ENCODE measurements at places on chromosomes 6 and 20.
A peak's percentile ranks its signal among the peaks of the same experiment; 100 is the strongest.

DNA sequence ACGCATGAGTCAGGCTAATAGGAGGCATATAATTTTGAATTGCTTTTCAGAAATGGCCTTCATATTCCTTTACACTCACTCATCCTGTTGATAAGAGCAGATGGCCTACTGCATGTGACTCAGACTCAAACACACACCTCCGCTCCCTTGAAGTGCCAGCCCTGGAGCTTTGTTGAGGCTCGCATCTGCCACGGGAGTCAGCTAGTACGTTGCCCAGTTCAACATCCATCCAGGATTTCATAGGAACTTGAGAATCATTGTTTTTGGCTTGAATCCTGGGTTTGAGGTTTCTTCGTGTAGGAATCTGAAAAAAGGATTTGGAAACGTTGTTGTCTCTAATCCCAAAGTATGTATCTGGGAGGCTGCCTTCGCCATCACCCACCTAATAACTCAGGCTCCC lies 87.4 kb upstream of the JAG1 start:
- DNase-seq, result no peak

DNA sequence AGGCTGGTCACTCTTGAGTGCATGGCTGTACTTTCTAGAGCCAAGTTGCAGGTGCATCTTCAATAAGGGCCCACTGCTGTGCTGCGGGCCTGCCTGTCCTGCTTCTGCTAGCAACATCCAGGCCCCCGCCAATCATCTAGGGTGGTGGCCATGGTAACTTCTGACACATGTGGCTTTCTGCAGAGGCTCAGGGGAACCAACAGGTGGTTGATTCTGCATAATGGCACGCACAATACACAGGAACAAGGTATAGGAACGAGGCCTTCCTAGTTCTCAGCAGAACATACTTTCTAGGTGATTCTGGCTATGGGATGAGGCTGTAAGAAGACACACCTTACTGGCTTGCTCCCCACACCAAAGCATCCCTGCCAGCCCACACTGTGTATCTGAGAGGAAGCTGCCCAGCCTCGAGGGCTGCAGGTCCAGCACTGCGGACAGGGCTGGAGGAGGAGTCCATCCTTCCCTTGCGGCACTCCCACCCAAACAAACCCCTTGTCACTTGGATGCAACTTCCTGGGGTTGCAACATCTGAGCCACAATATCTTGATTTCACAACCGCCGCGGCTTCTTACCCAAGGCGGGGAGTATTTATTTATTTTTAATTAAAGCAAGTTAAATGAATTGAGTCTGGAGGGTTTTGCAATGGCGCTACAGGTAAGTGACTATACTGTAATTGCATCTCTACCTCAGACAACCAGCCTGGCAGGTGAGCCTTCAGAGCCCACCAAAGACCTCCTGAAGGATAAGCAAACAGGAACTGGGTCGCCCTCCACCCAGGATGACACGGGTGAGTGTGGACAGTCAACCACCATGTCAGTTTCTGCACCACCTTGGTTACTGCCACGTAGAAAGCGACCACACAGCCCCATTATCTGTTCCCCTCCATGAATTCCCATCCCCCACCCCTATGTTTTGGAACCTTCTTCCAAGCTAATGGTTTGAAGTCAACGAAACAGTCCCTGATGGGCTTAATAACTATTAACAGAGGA lies 49.6 kb downstream of the SULF2 start:
- no peak for DNase-seq

GRCh38 chr6:24864343-24864742 lies 65.6 kb upstream of the ARMH2 start:
- no peak for DNase-seq

DNA sequence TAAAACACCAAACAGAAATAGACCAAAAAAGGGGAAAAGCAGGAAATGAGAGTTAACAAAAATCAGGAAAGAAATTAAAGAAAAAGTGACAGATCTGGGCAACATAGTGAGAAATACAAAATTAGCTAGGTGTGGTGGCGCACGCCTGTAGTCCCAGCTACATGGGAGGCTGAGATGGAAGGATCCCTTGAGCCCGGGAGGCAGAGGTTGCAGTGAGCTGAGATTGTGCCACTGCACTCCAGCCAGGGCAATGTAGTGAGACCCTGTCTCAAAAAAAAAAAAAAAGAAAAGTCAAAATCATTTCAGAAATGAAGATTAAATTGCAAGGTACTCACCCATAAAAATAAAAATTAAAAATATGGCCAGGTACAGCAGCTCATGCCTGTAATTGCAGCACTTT lies 13.0 kb upstream of the GRM4 start:
- no peak for DNase-seq

GRCh38 chr6:2221726-2222274 lies 23.6 kb downstream of the GMDS start:
- DNase-seq, result peak; percentile 23

GRCh38 chr20:16100111-16100510 lies 473.1 kb downstream of the KIF16B start:
- DNase-seq, result no peak

DNA sequence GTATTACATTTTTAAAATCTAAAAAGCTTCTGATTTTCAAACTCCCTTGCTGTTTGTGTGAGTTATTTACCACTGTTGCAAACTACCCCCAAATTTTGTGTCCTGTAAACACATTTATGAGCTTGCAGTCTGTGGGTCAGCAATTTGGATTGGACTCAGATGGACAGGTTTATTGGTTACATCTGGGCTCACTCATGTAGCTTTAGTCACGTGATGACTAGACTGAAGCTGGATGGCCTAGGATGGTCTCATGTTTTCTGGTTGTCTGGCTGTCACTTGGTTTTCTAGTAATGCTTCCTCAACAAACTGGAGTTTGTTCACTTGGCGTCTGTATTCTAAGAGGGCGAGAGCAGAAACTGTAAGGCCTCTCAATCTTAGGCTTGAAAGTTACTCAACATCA lies 12.2 kb upstream of the C6orf58 start:
- DNase-seq, result no peak

GRCh38 chr6:129007701-129008373 lies 124.9 kb downstream of the LAMA2 start:
- no peak for DNase-seq

DNA sequence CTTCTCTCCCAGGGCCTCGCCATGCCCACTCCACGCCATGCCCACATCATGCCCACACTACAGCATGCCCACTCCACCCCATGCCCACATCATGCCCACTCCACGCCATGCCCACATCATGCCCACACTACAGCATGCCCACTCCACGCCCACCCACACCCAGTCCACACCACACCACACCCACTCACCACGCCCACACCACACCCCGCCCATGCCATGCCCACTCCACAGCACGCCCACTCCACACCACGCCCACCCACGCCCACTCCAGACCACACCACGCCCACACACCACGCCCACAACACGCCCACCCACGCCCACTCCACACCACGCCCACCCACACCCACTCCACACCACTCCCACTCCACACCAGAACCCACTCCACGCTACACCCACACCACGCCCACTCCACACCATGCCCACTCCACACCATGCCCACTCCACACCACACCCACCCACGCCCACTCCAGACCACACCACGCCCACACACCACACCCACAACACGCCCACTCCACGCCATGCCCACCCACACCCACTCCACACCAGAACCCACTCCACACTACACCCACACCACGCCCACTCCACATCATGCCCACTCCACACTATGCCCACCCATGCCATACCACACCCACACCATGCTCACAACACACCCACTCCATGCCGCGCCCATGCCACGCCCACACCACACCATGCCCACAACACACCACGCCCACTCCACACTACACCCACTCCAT lies 88.6 kb downstream of the ERMARD start:
- DNase-seq, result no peak

DNA sequence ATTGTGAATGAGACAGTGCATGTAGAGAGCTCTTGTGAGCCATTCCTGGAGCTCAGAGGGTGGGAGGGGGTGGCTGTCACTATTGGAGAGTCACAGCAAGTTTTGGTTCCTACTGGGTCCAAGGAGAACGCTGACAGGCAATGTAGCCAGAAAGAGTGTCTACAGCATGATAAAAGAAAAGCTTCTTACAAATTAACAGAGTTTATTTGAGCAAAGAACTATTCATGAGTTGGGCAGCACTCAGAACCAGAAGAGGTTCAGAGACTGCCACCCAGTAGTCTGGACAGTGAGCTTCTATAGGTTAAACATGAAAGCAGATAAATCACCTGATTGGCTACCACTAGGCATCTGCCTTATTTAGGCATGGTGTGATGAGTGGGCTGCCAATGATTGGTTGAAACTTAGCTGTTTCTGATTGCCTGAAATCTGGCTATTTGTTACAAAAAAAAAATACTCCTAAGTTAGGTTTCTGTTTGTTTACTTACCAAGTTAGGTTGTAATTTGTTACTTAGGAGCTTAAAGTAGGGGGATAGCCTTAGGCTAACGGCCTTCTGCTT lies 473.4 kb downstream of the PREX1 start:
- DNase-seq, result no peak

- no peak for DNase-seq
Measured at GRCh38 chr20:50282592-50283241, 92.1 kb downstream of the CEBPB start.

- peak; percentile 89 for DNase-seq
Measured at GRCh38 chr6:2931970-2932748, 29.1 kb upstream of the SERPINB9 start.

DNA sequence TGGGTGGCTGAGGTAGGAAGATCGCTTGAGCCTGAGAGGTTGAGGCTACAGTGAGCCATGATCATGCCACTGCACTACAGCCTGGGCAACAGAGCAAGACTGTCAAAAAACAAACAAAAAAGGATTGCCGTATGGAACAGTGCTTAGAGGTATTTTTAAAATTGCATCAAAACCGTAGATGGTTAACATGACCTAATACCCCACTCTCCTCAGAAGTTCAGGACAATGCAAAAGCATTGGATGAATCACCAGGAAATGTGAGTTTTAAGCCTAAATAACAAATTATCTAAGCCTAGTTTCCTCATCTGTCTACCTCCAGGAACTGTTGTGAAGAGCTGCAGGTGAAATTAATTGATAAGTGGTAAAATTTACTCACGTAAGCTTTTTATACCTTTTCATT lies 123.8 kb upstream of the ID4 start:
- DNase-seq, result no peak

GRCh38 chr6:116695401-116695800 lies 14.4 kb downstream of the KPNA5 start:
- peak; percentile 16 for DNase-seq

- no peak for DNase-seq
Measured at GRCh38 chr6:140475086-140475485, 1100.6 kb upstream of the CITED2 start.

- no peak for DNase-seq
Measured at GRCh38 chr6:145836170-145836569, 21.6 kb upstream of the FBXO30 start.

DNA sequence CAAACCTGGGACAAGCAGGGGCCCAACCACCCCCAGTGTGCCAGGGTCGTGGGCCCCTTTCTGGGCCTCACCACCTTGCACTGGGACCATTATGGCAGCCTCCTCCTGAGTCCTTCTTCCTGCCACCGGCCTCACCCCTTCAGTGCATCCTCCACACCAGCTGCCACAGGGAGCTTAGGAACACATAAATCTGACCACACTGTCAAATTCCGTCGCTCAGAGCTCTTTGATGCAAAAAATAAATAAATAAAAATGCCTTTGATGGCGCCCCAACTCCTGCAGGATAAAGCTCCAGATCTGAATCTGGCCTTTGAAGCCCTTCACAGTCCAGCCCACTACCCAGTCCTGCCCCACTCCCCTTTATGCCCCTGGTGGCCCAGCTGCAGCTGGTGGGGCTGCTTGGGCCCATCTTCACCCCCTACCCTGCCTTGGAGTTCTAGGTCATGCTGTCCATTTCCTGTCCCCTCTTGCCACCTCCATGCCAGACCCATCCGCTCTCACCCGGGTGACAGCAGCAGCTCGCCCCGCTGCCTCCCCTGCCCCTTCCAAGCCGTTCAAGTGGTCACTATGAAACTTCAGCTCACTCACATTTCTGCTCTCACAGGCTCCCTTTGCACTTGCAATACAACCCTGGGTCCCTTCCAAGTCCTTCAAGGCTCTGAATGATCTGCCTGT lies 16.0 kb downstream of the MYH7B start:
- no peak for DNase-seq

GRCh38 chr6:89371849-89372505 lies 19.5 kb upstream of the UBE2J1 start:
- peak; percentile 81 for DNase-seq

DNA sequence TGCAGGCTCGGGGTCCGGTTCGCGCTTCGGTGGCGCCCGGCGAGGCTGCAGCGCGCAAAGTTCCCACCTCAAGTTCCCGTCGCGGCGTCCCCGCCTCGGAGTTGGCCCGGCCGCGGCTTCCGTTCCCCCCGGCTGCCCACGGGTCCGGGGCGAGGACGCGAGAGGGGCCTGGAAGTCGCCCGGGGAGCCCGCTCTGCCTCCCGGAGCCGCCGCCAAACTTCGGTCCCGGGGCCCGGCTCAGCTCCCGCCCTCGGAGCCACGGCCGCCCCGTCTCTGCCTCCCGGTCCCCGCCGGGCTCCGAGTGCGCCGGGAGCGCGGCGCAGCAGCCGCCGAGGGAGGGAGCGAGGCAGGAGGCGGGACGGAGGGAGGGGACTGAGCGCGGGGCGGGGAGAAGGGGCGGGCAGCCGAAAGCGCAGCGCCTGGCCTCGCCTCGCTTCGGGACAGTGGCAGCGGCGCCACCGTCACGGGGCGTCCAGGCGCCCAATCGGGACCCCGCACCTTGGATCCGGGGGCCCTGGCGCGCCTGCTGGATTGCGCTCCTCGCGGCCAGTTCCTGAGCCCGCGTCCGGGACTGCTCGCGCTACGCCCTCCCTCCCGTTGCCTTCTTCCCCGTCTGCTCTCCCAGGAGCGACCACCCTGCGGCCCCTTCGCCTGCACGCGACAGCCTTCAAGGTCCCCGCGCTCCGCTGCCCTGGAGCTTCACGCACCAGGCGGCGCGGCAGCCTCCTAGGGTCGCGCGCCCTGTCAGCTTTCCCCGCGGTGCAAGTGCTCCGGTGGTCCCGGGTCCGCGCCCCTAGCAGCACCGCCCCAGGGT lies at the start of gene KCNG1:
KCNG1 (minus strand) TSS at position 305 of the 814 bp plus-strand sequence. CDS start 12,769 bp downstream, outside the sequence.
- peak; percentile 18 for DNase-seq

- no peak for DNase-seq
Measured at GRCh38 chr6:38020593-38020992, 201.1 kb downstream of the ZFAND3 start.

GRCh38 chr20:10115021-10115420 lies 80.2 kb downstream of the ANKEF1 start:
- no peak for DNase-seq

GRCh38 chr6:44679438-44680201 lies 292.1 kb downstream of the CDC5L start:
- DNase-seq, result no peak

DNA sequence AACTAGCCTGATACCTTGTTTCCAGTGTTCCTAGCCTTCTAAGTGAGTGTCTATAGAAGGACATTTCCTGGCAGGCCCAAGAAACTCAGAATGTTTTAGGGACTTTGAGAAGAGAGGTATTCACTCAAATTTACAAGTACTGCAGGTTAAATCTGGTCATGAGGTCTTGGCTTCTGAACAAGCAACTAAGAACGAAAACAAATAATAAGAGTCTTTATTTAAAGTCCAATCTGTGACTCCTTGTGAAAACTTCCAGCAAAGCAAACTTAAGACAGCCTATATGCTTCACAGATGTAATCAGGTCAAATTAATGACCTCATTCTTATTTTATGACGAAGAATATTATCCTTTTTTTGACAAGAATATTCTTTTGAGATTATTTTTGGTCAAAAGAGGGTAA lies 79.4 kb upstream of the PRSS16 start:
- no peak for DNase-seq

All from CD4-positive, alpha-beta T cell treated with Interleukin-12 subunit alpha and Interleukin-12 subunit beta, for 1 hour (primary cell).